ENCODE measurements at places on chromosomes 7 and 10. TPM values are rescaled to one million over a fixed set of nuclear protein-coding genes. Genes with fewer than 3 reads are reported as not detected.

Gene PTF1A
- not detected for total RNA-seq

Gene MINDY4
- 6.7 TPM for total RNA-seq

Gene PARD3
- 81.5 TPM for total RNA-seq

Gene MINPP1
- total RNA-seq: 33.6 TPM

Gene AMZ1
- 0.22 TPM for total RNA-seq

Gene BLNK
- total RNA-seq: not detected

Data from uterine smooth muscle cell (primary cell).